ENCODE measurements at places on chromosomes 2 and 18.

GRCh38 chr18:3209859-3210569, 9.8 kb downstream of the MYOM1 start:
- no peak for DNase-seq

- no peak for DNase-seq
These were observed 47.0 kb upstream of the AP1S3 start for GRCh38 chr2:223884399-223884798.

DNA sequence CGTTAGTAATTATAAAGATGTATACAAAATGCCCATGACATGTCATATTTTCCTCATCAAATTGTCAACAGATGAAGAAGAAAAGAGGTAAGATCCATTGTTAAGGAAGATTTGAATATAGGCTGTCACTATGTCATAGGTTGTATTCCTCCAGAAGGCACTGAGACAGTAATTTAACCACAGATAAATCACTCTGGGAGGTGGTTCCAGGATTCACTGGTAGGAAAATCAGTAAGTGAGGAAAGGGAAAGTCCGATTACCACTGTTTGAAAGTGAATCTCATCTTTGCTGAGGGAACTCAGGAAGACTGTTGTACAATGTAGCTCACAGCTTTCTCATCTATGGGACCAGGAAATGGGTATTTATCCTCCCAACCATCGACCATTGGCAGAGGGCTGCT, 152.8 kb upstream of the TMEFF2 start:
- DNase-seq, result no peak

- no peak for DNase-seq
These were observed 22.0 kb downstream of the KATNAL2 start for GRCh38 chr18:46939337-46939963.

DNA sequence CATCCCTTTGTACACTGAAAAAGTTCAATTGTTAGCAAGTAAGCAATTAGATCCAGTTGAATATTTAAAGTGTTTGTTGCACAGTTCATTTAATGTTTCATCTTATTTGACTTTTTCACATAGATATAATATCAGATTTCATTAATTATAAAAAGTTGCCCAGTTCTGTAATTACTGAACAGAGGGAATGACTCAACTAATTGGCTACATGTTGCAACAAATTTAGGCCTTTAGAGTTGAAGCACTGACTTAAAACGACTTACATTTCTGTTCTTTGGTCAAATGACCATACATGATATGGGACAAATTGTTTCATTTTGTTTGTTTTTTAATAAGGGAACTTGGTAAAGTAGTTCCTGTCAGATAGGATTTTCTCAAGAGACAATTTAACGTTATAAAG, 68.5 kb upstream of the FAM117B start:
- DNase-seq, result no peak

GRCh38 chr2:182817558-182817957, 48.9 kb downstream of the FRZB start:
- DNase-seq, result no peak

- DNase-seq, result no peak
These were observed 180.6 kb downstream of the CLIP4 start for GRCh38 chr2:29295845-29296244.

- no peak for DNase-seq
These were observed 123.4 kb downstream of the FAM124B start for GRCh38 chr2:224278531-224278930.

DNA sequence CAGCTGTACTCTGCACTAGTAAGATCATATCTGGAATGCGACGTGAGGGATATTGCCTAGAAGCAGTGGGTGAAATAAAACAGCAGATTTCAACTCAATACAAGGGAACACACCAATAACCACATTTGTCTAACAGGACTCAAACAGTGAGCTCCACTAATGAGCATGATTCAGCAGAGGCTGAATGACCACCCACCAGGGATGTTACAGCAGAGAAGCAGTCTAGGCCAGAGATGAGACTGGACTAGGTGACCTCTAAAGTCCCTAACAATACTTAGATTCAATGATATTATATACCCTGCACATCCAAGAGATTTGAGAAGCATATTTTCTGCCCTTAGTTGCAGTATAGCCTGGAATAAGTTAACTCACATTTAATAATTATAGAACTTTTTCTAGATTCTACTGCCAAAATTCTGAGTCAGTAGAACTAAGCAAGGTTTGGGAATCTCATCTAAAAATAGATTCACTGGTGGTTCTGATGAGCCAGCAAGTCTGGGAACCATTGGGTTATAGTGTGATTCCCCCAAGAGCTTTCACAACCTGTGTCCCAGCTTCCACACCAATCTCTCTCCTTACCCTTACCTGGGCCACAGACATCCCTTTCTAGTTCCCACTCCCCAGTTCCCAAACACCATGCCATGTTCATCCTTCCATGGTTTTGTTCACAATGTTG, 6.3 kb downstream of the THOC1 start:
- DNase-seq, result no peak

- no peak for DNase-seq
These were observed 794.8 kb downstream of the SATB2 start for GRCh38 chr2:198662905-198663304.

DNA sequence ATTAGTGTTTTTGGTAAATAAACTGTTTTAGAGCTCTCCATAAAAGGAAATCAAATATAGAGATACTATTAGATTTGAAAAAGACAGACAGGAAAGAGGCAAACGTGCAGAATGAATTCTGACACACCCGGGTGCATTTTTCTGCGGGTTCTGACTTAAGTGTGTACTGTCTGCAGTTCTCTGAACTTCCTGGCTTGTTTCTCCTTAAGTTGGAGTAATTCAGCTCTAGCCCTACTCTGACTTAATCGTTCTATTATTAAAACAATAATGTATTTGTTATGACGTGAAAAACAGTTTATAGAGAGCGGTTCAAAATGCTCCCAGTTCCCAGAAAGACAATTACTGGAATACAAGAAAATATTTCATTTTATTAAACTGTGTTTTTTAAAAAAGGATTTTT, 305.9 kb downstream of the ARHGAP15 start:
- DNase-seq, result no peak

- DNase-seq, result no peak
These were observed 226.3 kb downstream of the NBAS start for GRCh38 chr2:15334644-15335326.

DNA sequence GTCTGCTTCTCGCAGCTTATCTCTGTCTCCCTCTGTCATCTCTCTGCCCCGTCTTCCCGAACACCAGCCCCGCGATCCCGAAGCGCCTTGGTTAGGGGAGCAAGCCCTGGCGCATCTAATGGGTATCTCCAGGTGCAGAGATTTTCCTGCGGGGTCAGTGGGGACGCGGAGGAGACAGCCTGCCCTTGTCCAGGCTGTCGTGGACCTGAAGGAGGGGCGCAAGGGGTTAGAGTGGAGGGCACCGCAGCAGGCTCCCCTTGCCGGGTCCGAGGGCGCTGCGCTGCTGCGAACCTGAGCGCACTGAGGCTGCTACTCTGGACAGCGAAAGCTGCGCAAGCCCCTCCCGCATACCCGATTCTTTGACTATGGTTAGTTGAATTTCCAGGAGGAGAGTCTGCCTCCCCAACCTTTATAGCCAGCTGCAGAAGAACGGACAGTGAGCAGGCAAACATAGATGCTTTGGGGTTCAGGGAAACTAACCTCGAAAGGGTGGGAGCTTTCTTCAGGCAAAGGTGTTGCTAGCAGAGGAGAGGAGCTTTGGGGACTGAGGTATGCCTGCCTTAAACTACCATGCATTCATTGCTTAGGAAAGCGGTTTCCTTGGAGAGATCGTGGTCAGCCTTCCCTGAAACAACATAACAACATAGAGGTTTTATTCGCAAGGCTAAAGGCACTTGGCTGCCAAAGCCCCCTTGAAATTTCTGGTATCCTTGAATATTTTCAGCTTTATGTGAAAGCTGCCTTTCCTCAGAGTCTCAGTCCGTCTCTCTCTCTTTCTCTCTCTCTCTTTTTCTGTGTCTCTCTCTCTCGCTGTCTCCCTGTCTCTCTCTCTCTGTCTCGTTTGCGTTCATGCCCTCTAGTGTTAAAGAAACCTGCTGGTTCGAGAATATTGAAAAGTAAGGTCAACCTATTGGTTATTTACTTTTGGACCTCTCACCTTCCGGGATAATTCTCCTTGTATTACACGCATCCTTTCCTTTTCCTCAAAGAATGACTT, 1.6 kb downstream of the GALNT13 start:
- DNase-seq, result no peak

- DNase-seq, result no peak
These were observed 878.4 kb downstream of the CPS1 start for GRCh38 chr2:211434773-211435172.

GRCh38 chr18:3867864-3868311, 417.9 kb downstream of the TGIF1 start:
- DNase-seq, result no peak

DNA sequence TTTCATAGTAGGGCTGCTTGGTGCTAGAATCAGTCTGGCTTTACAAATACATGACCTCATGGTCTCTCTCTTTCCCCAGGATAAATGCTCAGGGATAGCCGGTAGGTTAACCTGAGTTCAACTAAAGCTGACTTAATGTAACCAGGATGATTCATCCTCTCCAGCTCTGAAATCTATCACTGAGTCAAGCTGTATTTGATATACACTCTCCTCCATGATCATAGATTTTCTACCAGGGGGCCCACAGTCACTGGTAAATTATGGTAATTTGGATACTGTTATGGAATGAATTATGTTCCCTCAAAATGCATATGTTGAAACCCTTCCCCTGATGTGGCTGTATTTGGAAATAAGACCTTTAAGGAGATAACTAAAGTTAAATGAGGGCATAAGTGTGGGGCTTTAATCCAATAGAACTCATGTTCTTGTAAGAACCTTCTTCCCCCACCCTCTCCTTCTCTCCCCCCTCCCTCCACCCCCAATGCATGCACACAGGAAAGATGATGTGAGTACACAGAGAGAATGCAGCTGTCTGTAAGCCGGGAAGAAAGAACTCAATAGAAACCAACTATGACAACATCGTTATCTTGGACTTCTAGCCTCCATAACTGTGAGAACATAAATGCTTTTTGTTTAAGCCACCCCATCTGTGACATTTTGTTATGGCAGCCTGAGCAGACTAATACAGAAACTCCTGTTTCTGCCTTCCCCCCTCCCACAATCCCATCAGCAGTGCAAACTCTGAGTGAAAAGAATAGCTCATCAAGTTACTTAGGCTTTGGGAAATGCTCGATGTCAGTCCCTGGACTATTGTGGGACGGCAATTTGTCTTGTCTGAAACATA, 134.9 kb upstream of the KYNU start:
- no peak for DNase-seq

DNA sequence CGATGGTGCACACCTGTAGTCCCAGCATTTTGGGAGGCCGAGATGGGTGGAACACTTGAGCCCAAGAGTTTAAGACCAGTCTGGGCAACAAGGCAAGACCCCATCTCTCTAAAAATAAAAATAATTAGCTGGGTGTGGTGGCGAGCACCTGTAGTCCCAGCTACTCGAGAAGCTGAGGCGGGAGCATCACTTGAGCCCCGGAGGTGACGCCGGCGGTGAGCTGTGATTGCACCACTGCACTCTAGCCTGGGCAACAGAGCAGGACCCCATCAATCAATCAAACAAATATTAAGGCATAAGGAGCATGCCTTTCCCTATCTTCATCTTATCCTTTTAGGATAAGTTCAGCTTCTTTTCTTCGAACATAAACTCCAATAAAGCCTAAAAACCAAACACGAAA, 1.1 kb downstream of the WDSUB1 start:
- DNase-seq, result no peak

- DNase-seq, result no peak
These were observed 28.0 kb upstream of the YES1 start for GRCh38 chr18:840023-840408.

GRCh38 chr2:187528042-187528441, 26.2 kb downstream of the TFPI start:
- DNase-seq, result no peak

GRCh38 chr2:164960159-164960558, 4.8 kb upstream of the SLC38A11 start:
- DNase-seq, result no peak

- no peak for DNase-seq
These were observed 66.8 kb downstream of the CRACDL start for GRCh38 chr2:98869272-98869641.

GRCh38 chr2:55302241-55302640, 33.2 kb upstream of the MTIF2 start:
- DNase-seq, result no peak

DNA sequence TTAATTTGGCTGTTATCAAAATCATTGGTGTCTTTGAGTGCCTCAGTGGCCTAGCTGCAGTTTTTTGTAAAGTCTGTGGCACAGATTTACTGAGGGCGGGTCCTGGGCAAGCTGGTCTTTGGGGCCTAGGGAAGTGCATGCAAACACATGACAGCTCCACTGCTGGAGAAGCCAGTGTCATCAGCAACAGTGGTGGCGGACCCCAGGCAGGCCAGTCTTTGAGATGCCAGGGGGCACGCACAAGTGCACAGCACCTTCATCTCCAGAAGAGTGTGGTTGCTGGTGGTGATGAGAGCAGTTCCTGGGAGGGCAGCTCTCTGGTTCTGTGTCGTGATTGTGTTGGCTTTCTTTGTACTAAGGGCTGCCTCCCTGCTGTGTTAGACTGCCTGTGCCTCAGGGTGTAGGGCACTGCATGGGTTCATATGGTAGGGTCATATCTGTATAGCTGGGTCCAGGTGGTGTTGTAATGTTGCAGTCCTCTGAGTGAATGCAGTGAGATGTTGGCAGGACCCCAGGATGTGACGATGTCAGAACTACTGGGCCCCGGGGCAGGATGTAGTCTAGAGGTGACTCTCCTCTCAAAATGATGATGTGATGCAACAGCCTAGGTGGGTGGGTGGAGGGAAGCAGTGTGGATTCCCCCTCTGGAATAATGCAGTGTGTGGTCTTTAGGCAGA, 646.7 kb upstream of the CDH2 start:
- DNase-seq, result no peak

- DNase-seq, result no peak
These were observed 2.3 kb upstream of the PLCD4 start for GRCh38 chr2:218605432-218605831.

DNA sequence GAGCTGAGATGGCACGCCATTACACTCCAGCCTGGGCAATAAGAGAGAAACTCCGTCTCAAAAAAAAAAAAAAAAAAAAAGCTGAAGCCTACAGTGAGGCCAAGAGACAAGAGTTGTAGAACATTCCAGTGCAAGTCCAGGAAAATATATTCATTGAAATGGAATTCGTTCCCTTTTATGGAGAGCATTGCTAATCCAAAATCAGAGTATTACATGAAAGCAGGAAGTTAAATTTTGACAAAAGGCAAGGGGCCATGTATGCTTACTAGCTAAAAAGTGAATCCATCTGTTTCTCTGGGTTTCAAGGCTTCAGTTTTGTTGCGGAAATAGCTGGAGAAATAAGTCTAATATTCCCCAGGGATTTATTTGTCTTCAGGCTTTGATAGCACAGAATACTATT, 471.7 kb downstream of the THSD7B start:
- DNase-seq, result no peak

DNA sequence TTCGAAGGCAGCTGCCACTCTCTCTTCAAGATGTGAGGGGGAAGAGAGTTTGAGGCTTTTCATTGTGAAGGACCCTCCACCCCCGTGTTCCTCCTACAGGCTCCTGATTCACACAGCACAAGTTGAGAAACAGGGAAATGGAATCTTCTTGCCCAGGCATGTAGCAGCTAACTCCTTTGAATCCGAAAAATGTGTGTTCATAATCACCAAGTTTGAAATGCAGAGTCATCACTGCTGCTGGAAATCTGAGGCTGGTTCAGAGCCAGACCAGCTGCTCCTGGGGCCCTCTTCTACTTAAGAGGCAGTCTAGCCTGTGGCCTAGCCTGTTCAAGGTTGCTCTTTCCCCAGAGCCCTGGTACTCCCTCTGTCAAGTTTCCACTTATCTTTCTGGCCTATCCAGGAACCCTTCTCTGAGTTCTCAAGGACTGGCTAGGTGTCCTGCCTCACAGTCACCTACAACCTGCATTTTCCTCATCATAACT, 166.4 kb downstream of the TMEM247 start:
- DNase-seq, result no peak

GRCh38 chr18:46832849-46833248, 76.0 kb upstream of the ST8SIA5 start:
- DNase-seq, result no peak

Data from activated CD4-positive, alpha-beta T cell treated with anti-CD3 and anti-CD28 coated beads, Interleukin-2, amount 50 U/mL, for 4 hours (primary cell).